Heart left ventricle (tissue), 16 donors: ENCODE measurements at places on chromosomes 12 and 14. TPM values are rescaled to one million over a fixed set of nuclear protein-coding genes. Genes with fewer than 3 reads are reported as not detected.

Gene RTN1
- 0.15 TPM for polyA plus RNA-seq

Gene ETFBKMT
- 2.8 TPM for polyA plus RNA-seq

Gene TMEM19
- polyA plus RNA-seq: 24.6 TPM

Gene CCDC85C
- polyA plus RNA-seq: 43.5 TPM

Gene KLRB1
- 0.11 TPM for polyA plus RNA-seq

Gene OVCH1
- 0.18 TPM for polyA plus RNA-seq

Gene ANKRD33
- polyA plus RNA-seq: not detected

Gene SDR9C7
- polyA plus RNA-seq: not detected

Gene MYO1H
- 0.28 TPM for polyA plus RNA-seq

Gene ZNF385A
- 5.3 TPM for polyA plus RNA-seq

Gene COCH
- polyA plus RNA-seq: 0.50 TPM

Gene KRT75
- polyA plus RNA-seq: not detected

Gene IL22
- polyA plus RNA-seq: not detected

Gene ACSM4
- not detected for polyA plus RNA-seq

Gene CMA1
- polyA plus RNA-seq: not detected

Gene HNF1A
- 0.03 TPM for polyA plus RNA-seq

Gene NKX2-1
- polyA plus RNA-seq: not detected

Gene KIF21A
- polyA plus RNA-seq: 33.2 TPM

Gene CLEC2A
- not detected for polyA plus RNA-seq

Gene IAPP
- polyA plus RNA-seq: not detected

Gene MMP19
- 1.5 TPM for polyA plus RNA-seq

Gene BDKRB1
- polyA plus RNA-seq: 0.08 TPM

Gene ITGB7
- 0.75 TPM for polyA plus RNA-seq

Gene POTEM
- not detected for polyA plus RNA-seq

Gene HSPB8
- 523 TPM for polyA plus RNA-seq

Gene TAS2R50
- polyA plus RNA-seq: 0.27 TPM

Gene SRRM4
- 0.42 TPM for polyA plus RNA-seq

Gene DNAI7
- polyA plus RNA-seq: 0.23 TPM

Gene USP44
- 0.23 TPM for polyA plus RNA-seq

Gene IGF1
- polyA plus RNA-seq: 1.9 TPM

Gene WNT5B
- polyA plus RNA-seq: 1.3 TPM

Gene AHNAK2
- polyA plus RNA-seq: 2.5 TPM

Gene SMCO2
- polyA plus RNA-seq: not detected

Gene SERPINA9
- not detected for polyA plus RNA-seq

Gene DACT1
- polyA plus RNA-seq: 1.7 TPM

Gene TAPBPL
- polyA plus RNA-seq: 5.4 TPM

Gene IFT81
- polyA plus RNA-seq: 4.3 TPM

Gene SUSD6
- polyA plus RNA-seq: 18.7 TPM

Gene TMTC1
- 8.8 TPM for polyA plus RNA-seq

Gene SERPINA12
- not detected for polyA plus RNA-seq

Gene RIPK3
- polyA plus RNA-seq: 4.0 TPM

Gene NTN4
- 23.9 TPM for polyA plus RNA-seq

Gene POLE
- 11.3 TPM for polyA plus RNA-seq

Gene GNB3
- polyA plus RNA-seq: 1.9 TPM

Gene AHSA1
- polyA plus RNA-seq: 256 TPM

Gene ANKRD9
- 42.2 TPM for polyA plus RNA-seq

Gene EDDM3A
- not detected for polyA plus RNA-seq

Gene PTGDR
- 0.33 TPM for polyA plus RNA-seq

Gene HCAR2
- 0.11 TPM for polyA plus RNA-seq

Gene AQP5
- 0.78 TPM for polyA plus RNA-seq

Gene SERPINA5
- 2.7 TPM for polyA plus RNA-seq

Gene ERP27
- 0.15 TPM for polyA plus RNA-seq

Gene TMPRSS12
- not detected for polyA plus RNA-seq

Gene RPS29
- polyA plus RNA-seq: 1,431 TPM

Gene CLEC7A
- polyA plus RNA-seq: 2.7 TPM
